ENCODE measurements at places on chromosomes 12 and 14.

GRCh38 chr12:71664411-71665089, 449 bp downstream of the THAP2 start:
- no peak for DNase-seq

GRCh38 chr14:99968191-99968920, 96.9 kb upstream of the EVL start:
- no peak for DNase-seq

DNA sequence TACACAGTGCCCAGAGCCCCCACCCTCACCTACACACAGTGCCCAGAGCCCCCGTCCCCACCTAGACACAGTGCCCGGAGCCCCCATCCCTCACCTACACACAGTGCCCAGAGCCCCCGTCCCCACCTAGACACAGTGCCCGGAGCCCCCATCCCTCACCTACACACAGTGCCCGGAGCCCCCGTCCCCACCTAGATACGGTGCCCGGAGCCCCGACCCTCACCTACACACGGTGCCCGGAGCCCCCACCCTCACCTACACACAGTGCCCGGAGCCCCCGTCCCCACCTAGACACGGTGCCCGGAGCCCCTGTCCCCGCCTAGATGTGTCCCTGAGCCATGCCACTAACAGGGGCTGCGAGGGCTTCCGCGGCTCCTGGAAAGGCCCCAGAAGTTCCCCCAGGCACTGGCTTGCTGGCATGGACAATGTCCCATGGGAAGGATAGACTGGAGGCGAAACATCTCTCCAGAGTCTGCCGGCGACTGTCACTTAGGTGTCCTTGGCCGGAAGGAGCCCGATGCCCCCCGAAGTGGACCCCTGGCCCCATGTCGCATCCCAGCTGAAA, 146.0 kb downstream of the PIWIL1 start:
- DNase-seq = no peak

- no peak for DNase-seq
These were observed 739.9 kb downstream of the SLC16A7 start for GRCh38 chr12:60335745-60336144.

- no peak for DNase-seq
These were observed 25.0 kb downstream of the HIP1R start for GRCh38 chr12:122860040-122860853.

GRCh38 chr12:3084742-3085141, 7.6 kb downstream of the TSPAN9 start:
- DNase-seq = no peak

GRCh38 chr14:54902143-54902520, 494 bp downstream of the GCH1 start:
- DNase-seq = no peak

GRCh38 chr12:130093380-130093779, 68.9 kb upstream of the FZD10 start:
- DNase-seq = no peak

DNA sequence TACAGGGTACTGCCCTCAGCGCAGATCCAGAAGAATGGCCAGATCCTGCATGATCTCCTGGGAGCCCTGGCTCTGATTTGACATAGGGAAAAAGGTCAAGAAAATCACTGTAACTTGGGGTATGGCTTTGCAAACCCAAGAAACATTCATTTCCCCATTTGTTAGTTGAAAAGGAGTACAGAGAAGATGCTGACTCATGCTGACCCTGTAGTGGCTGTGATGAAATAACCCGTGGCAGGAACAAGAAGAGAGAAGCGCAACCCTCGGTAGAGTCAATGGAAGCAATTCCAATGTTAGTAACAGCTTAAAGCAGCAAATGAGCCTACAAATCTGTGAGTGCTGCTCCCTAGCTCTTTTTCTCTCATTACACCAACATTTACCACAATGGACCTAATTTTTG, 281.6 kb upstream of the NPAS3 start:
- peak; percentile 37 for DNase-seq

DNA sequence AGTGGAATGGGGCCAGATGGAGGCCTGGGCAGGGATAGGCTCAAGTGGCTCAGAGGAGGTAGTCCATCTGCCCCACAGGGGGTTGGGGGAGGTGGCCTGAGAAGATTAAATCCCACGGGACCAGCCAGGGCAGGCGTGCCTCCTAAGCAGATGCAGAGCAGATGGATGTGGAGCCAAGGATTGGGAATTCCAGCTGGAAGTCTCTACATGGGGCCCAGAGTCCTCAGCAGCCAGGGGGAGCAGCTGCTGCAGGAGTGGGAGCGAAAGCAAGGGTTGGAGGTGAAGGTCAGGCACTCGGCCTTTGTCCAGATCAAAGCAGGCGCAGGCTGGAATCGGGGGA, 42.4 kb upstream of the VRK1 start:
- DNase-seq = no peak

GRCh38 chr14:23470947-23471346, 1.4 kb downstream of the NGDN start:
- DNase-seq = no peak

GRCh38 chr14:90666571-90666970, 149.7 kb downstream of the TTC7B start:
- no peak for DNase-seq

DNA sequence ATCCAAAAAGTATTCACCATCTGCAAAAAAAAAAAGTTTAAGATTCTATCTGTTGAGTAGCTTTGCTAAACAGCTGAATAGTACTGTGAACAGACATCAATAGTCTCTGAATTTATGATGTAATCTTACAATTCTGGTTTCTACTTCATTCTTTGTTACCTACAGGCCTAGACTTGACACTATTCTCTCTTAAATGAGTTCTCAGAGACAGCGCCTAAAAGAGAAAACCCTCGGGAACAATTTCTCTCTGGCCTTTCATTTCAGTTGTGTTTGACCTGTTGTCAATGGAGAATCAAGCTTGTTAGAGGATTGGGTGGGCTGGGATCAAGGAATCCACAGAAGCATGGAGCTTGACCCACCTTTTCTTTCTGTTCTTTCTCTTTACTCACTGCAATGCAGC, 5.9 kb upstream of the TWF1 start:
- DNase-seq = no peak

- no peak for DNase-seq
These were observed 4.6 kb downstream of the CCDC197 start for GRCh38 chr14:94001501-94002396.

DNA sequence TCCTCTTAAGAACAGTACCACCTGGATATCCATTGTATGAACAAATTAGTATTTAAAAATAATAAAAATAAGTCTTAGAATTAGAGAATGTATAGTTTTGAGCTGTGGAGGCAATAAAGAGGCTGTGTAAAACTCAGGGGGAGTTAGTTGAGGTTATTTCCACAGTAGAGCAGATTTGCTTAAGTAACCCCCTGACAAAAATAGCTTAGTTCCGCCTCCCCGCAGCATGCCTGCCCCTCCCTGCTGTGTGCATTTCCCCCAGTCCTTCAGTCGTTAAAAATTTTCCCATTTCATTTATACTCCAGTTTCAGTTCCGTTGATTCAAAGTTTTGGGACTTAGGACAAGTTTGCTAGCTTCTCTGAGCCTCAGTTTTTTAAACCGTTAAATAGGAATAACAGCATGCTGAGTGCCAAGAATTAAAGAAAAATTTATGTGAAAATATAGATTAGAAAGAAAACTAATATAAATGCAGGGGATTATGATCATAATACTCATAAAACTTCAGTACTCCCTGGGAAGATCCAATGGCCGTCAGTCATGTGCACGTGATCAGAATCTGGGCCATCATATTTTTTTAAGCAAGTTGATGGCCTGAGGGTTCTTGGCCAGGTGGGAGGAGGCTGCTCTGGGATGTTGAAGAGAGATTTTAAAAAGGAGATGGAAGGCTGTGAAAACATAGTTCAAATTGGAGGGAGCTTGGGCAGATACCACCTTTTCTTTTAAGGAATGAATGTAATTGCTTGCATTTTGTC, 14.5 kb upstream of the SLC38A2 start:
- DNase-seq = no peak

DNA sequence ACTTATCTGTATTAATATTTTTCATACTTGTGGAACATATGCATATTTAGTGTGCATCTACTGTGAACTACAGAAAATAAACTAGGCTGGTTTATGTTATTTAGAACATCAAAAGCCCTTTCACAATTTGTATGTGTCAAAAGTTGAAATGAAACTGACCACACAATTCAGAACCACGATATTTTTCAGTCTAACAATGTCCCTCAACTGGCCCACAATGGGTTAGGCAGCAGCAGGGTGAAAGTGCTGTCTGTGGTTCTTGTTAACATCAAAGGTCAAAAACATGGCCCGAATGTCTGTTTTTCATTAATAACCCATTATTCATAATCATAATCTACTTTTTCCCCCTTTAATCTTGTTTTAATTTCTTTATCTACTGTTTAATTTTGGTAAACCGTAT, 559.9 kb upstream of the ATP2B1 start:
- no peak for DNase-seq

DNA sequence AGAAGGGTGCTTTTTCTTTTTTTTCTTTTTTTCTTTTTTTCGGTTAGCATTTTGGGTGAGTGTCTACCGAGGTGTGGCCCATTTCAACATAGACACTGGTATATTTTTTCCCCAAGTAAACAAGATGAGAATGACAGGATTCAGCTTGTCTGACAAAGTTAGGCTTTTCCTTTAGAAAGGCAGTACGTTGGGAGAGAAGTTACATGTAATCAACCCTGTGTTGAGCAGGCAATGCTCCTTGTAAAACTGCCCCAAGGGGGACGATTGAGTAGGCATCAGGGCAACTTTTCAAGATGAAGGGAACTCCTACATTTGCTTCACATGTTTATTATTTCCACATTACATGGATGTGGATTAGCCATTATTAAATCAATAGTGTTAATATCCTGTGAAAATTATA, 1.7 kb downstream of the EMP1 start:
- no peak for DNase-seq

- DNase-seq = no peak
These were observed 152.2 kb upstream of the SLC38A2 start for GRCh38 chr12:46524778-46525177.

- DNase-seq = no peak
These were observed 839 bp downstream of the CLEC9A start for GRCh38 chr12:10031321-10031720.

GRCh38 chr14:51453869-51454268, 197.8 kb upstream of the FRMD6 start:
- no peak for DNase-seq

DNA sequence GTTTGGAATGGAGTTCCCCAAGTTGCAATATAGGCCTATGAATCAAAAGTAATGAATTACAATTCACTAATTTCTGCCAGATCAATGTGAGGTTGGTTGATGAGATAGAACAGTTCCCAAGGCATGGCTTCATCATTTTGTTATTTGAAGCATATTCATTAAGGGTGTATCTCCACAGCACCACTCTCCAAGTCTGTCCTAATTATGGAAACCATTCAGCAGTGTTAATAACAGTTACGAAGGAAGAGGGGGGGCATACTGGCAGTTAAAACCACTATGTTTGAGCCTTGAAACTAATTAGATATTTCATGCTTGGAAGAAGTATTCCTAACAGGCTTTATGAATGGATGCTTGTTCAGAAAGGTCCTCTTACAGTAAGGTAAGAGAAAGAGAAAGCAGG, 520.3 kb downstream of the DIO2 start:
- DNase-seq = no peak

- no peak for DNase-seq
These were observed 48.2 kb upstream of the TMCC3 start for GRCh38 chr12:94698578-94698977.

- DNase-seq = no peak
These were observed 100.5 kb downstream of the PPM1H start for GRCh38 chr12:62834406-62834805.

- no peak for DNase-seq
These were observed 69.9 kb upstream of the C14orf180 start for GRCh38 chr14:104509673-104510072.

DNA sequence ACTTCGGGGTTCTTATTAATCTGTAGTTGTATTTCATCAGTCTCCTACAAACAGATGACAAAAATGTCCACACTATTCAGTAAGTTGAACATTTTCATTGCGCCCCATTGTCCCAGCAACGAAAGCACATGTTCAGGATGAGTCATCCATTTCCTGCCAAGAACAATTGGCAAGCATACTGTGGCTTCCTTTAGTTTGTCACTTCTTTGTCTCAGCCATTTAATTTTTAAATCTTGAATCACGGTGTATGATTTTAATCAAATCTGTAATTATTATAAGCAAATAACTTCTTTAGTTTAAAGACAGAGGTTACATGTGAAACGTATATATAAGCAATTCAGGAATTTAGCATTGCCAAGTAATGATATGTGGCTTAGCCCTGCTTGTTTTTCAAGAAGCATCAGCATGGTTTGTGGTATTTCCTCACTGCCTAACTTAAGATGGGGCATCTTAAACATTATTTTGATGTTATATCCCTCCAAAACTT, 211.3 kb upstream of the KRR1 start:
- no peak for DNase-seq

GRCh38 chr12:17793854-17794253, 296.1 kb downstream of the RERGL start:
- DNase-seq = no peak

GRCh38 chr14:77691259-77691658, 16.6 kb downstream of the ALKBH1 start:
- no peak for DNase-seq

GRCh38 chr14:37593511-37594237, 1.4 kb downstream of the FOXA1 start:
- no peak for DNase-seq

DNA sequence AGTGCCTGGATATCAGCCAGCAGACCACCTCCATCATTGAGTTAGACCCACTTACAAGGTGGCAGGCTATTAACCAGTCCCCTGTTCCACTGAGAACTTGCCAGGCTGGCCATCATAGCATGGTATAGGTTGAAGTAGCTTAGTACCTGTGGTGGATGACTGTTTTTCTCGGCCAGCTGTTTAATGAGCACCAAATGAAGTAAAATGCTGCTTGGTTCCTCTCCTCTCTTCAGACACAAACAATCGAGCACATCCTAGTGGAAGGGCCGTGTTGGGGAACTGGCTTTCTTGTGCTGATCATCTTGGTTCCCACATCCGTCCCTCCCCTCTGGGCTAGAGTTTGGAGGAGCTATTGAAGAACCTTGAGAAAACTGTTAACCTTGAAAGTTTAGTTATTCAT, 486.2 kb downstream of the RAD51B start:
- no peak for DNase-seq

DNA sequence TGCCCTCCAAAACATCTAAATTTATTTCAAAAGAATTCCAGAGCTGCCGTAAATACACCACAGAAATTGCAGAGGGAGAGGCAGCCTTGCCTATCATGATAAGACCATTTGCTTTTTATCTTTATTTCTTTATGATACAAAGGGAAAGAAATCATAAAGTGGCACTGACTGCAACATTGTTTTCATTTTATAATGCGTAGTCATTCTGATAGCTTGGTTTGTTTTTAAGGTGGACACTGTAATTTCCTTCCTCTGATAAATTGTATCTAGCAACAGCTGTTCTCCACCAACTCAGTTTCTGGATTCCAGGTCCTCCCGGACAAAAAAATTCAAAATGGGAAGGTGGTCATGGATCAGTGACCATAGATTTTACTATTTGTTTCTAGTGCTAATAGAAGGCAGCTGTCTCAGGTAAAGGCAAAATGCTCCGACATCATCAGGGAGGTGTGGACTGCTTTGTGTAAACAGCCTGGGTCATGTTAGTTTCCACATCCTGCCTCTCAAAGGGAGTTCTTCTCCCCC, 623 bp upstream of the TSPAN8 start:
- DNase-seq = no peak

- DNase-seq = no peak
These were observed 55.1 kb upstream of the BCL11B start for GRCh38 chr14:99327050-99327449.
